ENCODE measurements at places on chromosomes 7 and 10.

- DNase-seq: no peak
These were observed 219.3 kb upstream of the MKLN1 start for GRCh38 chr7:131108212-131108940.

DNA sequence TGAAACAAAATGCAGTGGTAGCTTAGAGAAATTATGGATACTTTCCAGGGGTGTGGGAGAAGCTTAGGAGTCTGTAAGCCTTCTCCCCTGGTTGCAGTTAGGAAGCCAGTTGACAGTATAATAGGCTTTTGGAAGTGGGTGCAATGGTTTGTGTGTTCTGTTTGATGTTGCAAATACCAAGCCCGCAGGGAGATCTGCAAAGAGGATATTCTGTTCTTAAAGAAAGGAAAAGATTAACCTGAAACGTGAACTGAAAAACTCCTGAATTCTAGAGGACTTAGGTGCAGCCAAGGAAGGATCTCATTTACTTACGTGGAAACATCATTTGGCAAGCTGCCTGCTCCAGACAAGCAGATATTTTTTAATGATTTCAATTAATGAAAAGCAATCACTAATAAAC lies 496.6 kb downstream of the AUTS2 start:
- DNase-seq: no peak

GRCh38 chr7:12244129-12244528 lies 33.0 kb downstream of the TMEM106B start:
- DNase-seq: no peak

DNA sequence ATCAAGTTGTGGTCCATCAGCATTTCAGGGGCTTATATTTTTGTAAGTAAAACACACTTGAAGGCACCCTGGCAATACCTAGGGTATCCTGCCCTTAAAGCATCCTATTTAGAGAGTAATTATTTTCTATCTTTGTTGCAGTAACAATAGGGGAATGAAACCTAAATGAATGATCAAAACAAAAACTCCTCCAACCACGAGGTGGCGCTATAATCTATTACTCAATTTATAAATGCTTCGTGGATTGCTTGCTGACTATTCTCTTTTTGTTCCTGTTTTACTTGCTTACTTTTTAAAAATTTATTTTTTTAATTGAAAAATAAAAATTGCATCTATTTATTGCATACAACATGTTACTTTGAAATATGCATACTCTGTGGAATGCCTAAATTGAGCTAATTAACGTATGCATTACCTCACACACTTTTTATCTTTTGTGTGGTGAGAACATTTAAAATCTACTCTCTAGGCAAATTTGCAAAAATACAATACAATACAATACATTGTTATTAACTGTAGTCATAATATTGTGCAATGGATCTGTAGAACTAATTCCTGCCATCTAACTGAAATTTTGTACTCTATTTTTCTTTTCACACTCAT lies 147.7 kb upstream of the BMPER start:
- no peak for DNase-seq

- DNase-seq: no peak
These were observed 114.6 kb downstream of the NPTX2 start for GRCh38 chr7:98731651-98732050.

DNA sequence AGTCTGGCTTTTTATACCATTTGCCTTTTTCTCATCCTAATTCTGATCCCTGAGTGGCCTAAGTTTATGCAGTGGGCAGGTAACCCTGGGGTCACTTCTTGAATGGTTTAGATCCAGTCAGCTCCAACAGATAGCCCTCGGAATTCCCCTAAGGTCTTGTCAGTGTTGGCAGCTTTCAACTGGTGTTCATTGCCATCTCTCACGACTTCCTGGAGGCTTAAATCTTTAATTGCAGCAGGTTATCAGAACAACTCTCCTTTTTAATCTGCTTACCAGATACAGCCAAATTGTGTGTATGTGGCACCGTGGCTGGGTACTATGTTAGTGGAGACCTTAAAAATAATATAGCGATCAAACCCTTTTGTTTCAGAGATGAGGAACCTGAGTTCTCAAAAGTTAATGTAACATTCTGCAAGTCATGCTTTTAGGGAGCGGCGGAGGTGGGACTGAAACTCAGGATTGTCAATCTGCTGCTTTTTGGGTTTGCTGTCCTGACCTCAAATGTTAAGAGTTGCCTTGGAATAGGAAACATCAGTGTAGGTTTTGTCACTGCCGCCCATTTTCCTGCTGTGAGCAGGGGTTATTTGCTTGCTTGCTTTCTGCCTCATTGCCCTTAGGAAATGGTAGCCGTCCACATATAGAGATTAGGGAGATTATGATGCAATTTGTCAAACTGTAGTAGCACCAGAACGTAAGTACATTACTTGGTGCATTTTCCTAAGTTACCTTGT lies 818 bp downstream of the DLD start:
- DNase-seq: no peak

DNA sequence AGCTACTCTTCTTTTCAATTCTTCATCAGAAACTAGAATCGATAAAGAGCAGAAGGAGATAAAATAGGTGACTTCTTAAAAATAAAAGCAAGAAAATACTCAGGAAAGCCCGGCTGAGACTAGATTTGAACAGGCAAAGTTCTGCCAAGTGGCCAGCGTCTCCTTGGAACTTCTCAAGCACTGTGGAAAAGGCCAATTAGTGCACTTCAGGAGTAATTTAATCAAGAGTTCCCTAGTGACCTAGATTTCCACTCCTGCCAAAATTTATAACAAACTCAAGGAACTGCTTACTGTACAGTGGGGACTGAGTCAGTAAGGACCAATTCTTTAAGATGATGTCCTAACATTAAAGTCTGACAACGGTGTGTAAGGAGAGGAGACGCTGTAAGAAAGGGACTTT lies 57.3 kb downstream of the CHCHD3 start:
- no peak for DNase-seq

DNA sequence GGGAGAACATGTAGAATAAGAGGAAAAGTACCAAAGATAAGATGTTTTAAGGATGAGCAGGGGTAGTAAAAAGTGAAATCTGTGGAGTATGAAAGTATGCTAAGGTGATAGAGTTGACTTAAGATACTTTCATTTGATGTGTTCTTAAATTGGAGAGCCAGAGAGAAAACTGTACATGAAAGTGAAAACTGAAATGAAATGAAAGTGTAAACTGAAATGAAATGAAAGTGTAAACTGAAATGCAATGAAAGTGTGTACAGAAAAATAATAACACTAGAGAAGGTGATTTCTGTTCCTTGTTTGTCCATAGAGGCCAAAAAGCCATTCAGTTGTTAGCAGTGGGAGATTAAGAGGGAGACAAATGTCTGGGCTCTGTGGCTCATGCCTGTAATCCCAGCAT lies 17.5 kb downstream of the AHR start:
- no peak for DNase-seq

DNA sequence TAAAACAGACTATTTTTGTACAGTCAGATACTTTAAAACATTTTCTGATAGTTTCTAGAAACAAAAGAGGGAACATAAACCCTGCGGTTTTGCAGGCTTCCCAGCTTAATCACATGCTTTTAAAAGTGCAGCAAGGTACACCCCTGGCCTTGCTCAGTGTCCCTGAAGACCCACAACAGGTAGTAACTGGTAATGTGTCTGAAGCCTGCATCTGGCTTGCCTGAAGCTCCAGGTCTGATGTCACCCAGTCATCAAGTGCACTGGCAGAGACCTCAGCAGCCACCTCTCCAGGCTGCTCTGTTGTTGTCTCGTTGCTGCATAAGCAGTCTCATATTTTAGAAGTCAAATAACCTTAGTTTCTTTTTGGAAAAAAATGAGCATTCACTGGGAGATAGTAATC lies 376.1 kb upstream of the MTPN start:
- DNase-seq: no peak

GRCh38 chr10:113340282-113340681 lies 212.6 kb upstream of the HABP2 start:
- DNase-seq: no peak

- DNase-seq: no peak
These were observed 102.3 kb upstream of the STK17A start for GRCh38 chr7:43480581-43480980.

- DNase-seq: no peak
These were observed 20.2 kb downstream of the KDM7A start for GRCh38 chr7:140156460-140157080.

- no peak for DNase-seq
These were observed 352.6 kb upstream of the AUTS2 start for GRCh38 chr7:69245646-69246045.

DNA sequence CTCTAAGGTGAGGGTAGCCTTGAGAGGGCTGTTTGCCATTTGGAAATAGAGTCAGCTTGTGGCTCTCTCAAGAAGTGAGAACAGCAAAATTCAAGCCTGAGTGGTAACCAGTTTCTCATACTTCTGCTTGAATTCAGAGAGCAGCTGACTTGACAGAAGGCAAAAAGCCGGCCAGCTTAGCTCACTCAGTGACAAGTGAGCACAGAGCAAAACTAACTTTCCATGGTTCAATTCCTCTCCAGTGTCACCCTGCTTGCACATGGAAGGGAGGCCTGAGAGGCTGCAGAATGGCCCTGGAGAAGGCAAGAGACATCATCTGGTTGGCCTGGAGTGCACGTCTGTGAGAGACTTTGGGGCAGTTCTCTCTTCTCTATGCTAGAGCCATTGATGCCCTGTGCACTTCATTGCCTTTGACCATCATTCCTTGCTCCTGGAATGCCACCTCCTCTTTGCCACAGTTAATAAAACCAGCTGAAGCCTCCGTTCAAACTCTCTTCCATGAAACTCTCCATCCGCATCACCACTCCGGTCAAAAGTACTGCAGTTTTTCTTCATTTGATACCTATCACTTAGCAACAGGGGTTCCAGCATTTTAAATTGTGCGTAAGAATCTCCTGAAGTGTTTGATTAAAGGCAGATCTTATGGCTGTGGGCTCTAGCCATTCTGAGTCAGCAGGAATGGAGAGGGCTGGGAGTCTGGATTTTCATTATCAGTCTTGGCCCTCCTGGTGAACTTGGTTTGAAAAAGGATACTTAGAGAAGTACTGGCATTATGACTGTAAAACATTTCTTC lies 69.8 kb upstream of the PIK3CG start:
- DNase-seq: no peak

DNA sequence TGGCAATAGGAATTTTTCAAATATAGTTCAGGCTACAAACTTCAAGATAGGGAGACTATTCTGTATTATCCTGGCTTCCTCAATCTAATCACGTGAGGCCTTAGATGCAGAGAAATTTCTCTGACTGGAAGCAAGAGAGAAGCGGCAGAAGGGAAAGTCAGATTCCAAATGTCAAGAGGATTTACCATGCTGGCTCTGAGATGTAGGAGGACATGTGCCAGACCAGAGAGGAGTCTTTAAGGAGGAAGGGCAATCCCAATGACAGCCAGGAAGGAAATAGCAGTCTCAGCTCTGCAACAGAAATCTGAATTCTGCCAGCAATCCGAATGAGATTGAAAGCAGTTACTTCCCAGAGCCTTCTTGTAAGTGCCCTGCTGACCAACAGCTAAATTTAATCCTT lies 57.4 kb downstream of the NUTM2E start:
- DNase-seq: no peak

DNA sequence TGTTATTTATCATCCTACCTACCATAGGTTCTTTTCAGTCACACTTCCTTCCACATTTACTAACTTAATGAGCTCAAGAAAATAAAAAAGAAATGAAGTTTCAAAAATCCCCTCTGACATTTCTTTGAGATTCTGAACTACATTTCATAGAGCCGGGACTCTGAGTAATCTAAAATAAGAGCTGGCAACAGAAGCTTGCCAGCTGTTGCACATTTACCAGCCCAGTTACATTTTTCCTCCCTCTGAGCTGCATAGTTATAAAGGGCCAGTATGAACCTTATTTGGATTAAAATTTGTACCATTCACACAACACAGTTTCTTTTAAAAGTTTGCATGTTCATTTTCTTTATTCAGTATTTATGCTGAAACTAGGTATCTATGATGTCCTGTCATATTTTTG lies 119.5 kb upstream of the CAV2 start:
- no peak for DNase-seq

GRCh38 chr10:69630651-69631400 lies 779 bp downstream of the FAM241B start:
- DNase-seq: no peak

DNA sequence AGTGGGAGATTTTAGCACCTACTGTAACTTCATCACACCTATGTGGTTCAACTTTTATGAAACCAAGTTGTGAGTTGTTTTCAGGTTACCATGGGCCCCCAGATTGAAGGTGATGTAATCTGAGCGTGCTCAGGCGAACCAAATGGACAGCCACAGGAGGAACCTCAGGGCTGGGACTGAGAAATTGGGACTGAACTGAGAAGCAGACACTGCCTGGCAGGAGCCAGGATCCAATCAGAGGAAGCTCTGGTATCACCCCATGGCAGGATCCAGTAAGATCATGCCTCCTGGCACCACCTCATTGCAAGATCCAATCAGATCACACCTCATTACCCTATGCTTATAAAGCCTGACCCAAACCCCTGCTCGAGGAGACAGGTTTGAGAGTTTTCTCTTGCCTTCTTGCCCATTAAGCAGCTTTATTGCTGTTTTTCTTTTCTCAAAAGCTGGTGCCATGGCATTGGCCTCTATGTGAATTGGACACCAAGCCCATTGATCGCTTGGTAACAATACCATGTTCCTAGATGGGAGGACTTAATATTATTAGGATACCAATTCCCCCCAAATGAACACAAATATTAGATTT lies 43.2 kb upstream of the GDF10 start:
- no peak for DNase-seq

DNA sequence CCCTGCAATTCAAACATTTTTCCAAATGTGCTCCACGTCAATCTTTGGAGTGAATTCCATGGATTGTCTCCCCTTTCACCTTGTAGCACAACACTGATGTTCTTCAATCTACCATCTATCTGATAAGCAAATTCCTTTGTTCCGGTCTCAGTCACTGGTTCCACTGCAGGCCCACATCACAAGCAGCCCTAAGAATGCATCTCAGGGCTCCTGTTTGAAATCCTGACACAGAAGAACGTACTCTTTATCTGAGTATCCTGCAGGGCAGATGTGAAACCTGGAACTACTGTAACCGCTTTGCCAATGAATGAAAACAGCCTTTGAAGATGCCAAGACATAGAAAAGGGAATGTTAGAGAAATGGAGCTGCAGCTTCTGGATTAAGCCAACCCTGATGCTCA lies 62.9 kb upstream of the FAM133B start:
- no peak for DNase-seq

- no peak for DNase-seq
These were observed 121.2 kb upstream of the ADARB2 start for GRCh38 chr10:1858547-1858946.

DNA sequence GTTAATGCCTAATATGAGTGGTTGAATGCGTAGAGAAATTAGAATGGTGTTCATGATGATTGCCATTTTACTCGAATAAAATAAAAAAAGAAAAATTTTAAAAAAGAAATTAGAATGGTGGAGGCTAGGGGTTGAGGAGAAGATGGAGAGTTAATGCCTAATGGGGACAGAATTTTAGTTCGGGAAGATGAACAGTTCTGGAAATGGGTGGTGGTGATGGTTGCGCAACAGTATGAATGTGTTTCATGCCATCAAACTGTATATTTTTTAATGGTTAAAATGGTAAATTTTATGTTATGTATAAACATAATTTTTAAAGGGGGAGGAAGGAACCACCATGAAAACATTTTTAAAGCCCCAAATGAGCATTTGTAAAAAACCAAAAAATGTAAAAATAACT lies 140.1 kb upstream of the AGK start:
- DNase-seq: no peak

GRCh38 chr7:108382932-108383331 lies 73.3 kb downstream of the NRCAM start:
- DNase-seq: no peak
